ENCODE measurements at places on chromosomes 5 and 9. TPM values are rescaled to one million over a fixed set of nuclear protein-coding genes. Genes with fewer than 3 reads are reported as not detected.

DNA sequence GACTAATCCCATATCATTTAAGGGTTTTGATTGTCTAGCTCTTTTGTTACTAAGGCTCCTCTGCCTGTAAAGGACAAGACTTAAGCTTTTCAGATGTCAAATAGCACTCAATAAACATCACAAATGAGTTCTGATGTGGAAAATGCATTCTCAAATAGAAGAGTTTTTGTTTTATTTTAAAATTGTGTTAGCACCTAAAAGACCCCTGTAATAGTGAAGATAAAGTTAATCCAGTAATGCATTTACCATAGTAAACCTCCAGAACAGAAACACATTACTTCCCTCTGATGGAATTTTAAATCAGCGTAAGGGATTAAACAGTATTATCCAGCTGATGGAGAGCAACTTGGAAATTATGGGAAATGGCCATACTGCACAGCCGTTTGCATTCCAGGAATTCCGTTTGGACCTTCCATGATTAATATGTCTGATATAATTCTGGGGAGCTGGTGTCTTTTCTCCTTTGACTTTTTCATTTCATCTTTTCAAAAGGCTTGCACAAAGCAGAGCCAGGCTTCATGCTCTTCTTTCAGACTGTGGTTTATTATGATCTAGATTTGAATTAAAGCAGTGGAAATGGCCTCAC is 105.6 kb downstream of the PPP2R2B start:
- DNase-seq = no peak

GRCh38 chr5:169943026-169943425 is 37.3 kb downstream of the INSYN2B start:
- no peak for DNase-seq

Gene EIF4E1B
- not detected for total RNA-seq

- no peak for DNase-seq
Observed at GRCh38 chr9:113350937-113351336, 1.6 kb downstream of the BSPRY start.

DNA sequence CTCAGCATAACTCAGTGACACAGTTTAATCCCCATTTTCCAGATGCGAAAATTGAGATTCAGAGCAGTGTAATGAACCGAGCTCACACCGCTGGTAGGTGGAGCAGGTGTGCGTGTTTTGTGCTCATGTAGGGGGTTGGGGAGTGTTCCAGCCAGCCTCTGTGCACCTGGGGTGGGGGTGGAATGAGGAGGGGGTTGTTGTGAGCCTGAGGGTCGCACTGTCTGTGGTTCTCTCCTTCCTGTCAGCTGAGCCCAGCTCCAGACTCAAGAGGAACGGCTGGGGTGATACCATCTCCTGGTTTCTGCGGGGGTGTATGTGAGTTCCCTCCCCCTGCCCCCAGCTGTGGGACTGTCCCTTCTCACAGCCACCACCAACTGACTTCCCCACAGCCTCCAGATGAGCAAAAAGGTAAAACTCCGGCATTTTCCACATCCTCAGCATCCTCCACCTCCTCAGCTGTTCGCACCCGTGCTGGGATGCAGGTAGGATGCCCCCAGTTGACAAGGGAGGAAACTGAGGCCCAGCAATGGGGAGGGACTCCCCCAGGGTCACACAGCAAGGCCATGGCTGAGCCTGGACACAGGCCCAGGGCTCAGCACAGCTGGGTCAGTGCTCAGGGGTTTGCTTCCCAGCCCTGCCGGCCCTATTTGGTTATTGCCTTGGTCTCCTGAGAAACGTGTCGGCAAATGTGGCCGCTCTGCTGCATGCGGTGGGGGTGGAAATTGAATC is 2.1 kb downstream of the SH2D3C start:
- DNase-seq = no peak

Gene DAPK1
- total RNA-seq = 179 TPM

Gene HMMR
- total RNA-seq = 1.8 TPM

Gene ERCC8
- total RNA-seq = 5.7 TPM

DNA sequence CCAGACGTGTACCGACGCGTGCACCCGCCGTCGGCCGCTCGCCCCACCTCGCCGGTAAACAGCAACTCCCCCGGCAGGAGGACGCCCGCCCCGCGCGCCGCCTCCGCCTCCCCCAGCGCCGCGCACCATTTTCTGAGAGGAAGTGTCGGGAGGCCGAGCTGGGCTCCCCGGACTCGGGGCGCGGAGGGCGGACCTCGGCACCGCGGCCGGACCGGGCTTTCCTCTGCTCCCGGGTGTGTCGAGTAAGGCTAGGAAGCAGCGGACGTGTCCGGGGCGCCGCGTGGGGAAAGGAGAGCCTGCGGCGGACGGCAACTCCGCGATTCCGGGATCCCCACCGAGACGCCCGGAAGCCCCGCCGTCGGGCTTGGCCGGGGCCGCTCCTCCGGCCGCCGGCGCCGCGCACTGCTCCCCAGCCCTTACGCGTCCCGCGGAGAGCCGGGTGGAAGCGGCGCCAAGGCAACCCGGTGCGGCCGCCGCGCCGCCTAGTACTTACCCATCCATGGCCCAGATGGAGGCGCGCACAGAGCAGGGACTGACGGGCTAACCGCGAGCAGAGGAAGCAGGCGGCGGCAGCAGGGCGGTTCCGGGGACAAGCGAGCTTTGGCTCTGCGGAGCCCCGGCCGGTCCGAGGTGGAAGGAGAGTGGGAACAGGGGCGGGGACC is at the start of gene PTBP3:
TSS of gene PTBP3 (minus strand) at position 643 of the 662 bp plus-strand sequence. CDS start 35,754 bp downstream, outside the sequence.
- peak; percentile 72 for DNase-seq

Gene AMBP
- total RNA-seq = 1,366 TPM

Gene KIF27
- total RNA-seq = 7.9 TPM

GRCh38 chr5:52656569-52657246 is 131.0 kb upstream of the ITGA1 start:
- no peak for DNase-seq

Gene LIX1
- total RNA-seq = 0.17 TPM

GRCh38 chr5:122498163-122498562 is 186.1 kb downstream of the SNCAIP start:
- DNase-seq = no peak

DNA sequence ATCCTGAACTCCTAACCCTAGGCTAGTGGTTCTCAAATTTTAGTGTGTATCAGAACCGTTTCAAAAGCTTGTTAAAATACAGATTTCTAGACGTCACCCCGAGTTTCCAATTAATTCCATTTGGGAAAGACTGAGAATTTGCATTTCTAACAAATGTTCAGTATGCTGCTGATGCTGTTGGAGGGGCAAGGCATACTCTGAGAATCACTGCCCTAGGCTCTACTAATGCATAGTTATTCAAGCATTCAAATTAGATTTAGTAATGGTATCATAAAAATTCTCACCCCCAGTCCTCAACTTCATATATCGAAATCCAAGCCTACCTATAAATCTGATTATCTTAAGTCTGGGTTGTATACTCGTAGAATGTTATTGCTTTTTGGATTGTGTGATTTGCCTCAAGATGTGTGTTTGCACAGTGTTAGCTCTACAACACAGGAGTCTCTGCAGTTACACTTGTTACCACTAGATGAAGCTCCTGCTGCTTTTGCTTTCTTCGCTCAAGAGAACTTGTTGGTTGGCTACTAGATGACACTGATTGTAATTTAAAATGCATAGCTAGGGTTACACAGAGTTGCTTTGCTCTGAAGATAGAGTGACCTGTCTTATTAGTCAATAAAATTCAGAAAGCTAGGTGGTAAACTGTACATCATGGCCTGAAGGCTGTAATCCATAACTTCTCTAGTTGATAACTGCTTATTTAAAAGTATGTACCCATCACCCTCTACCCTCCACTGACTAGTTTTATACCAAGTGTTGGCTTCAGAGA is 7.5 kb upstream of the ERAP2 start:
- no peak for DNase-seq

DNA sequence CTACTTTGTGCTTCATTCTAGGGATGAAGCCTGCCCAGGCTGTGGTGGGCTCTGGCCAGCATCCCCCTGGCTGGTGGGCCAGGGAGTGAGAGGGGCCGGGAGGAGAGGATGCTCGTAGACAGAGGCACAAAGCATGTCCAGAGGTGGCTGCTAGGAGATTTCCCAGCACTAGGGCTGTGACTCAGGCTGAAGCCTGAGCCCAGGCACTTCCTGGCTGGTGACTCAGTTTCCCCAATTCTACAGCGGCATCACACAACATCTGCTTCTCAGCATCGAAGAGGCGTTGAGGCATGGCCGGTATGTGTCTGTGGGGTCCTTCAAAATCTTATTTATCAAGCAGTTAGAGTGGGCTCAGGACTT is 55.6 kb downstream of the DUSP1 start:
- DNase-seq = no peak

GRCh38 chr5:172107571-172107970 is 80.5 kb downstream of the STK10 start:
- no peak for DNase-seq

DNA sequence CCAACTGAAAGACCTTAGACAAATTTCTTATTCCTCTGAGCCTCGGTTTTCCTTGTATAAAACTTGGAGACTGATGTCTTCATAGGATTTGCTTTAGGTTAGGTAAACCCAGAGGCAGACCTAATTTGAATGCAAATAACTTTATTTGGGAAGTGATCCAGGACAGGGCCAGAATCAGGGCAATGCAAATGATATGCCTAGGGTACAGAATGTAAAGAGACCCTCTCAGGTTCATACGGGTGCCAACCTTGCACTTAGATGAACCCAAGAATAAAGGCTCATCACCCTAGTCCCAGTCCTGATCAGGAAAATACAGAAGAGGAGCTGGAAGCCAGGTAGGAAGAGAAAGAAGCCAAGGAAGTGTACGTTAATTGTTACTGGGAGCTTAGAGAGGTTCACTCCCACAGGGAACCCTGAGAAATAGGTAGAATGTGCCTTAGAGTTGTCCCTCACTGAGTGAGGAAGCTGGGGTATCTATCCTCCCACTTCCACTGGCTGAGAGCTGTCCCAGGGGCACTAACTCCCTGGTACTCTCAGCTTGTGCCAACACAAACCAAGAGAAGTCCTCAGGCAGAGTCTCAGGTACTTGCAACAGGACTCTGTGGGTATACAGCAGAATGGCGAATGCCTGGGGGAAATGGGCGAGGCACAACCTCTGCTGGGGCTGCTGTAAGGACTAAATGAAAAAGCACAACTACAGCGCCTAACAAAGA is 3.1 kb upstream of the HK3 start:
- DNase-seq = no peak

DNA sequence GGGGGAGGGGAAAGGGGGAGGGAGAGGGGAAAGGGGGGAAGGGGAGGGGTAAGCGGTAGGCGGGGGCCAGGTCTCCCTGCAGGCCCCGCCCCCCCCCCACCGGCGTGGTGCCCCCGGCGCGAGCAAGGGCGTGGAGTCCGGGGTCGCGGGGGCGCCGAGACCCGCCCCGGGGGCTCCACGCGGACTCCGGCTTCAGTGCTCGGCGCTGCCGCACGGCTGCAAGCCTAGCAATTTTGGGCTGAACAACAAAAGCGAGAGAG is 10.8 kb downstream of the C9orf50 start:
- no peak for DNase-seq

Gene SLC23A1
- 17.0 TPM for total RNA-seq

DNA sequence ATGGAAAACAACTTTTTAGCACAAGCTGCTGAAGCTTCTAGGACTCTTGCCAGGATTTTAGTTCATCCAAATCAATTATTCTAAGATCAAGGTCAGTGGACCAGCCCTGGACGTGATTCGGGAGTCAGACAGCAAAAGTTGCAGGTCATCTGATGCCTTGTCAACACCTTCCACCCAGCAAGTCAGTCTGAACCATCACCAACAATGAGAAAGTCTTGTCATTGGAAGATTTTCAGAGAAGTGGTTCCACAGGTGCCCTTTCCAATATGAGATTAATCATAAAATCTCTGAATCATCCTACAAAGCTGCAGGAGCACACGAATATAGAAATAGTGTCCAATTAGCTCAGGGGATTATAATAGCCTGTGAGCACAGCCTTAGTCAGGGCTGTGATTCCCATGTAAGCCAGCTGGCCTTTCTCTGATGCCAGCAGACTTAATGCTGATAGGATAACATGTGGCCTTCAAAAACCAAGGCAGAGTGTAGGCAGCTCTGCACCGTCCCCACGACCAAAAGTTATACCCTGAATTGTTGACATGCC is 445.0 kb upstream of the TRPC7 start:
- DNase-seq = no peak

- no peak for DNase-seq
Observed at GRCh38 chr5:138819081-138819480, 56.1 kb downstream of the LRRTM2 start.

GRCh38 chr9:35718721-35719511 is 13.1 kb downstream of the TLN1 start:
- no peak for DNase-seq

GRCh38 chr5:108271127-108271526 is 110.8 kb downstream of the FBXL17 start:
- DNase-seq = no peak

DNA sequence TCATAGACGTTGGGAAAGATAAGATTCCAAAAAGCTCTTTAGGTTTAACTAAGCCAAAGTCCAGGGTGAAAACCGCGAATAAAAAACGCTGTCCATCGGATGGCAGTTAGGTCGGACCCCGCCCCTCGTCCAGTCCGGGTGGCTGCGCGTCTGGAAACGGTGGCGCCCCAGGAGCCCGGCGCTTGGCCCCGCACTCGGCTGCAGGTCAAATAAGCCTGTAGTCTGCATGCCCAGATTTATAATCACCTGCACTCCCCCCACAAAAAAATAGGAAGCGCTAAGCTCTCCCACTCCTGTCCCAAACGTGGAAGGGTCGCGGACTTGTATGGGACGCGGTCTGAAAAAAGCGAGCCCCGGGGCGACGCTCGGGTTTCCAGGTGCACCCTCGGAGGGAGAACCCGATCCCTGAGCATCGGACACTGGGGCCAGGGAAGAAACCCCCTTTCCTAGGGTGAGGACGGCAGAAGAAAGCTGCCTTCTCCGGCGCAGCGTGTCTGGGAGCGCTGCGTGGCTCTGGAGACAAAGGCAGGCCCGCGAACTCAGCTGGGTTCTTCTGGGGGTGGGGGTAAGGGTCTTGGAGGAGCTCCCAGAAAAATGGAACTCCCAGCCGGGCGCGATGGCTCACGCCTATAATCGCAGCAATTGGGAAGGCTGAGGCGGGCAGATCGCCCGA is 923 bp upstream of the ZBTB5 start:
- DNase-seq = peak; percentile 59

Gene RHOBTB3
- 38.6 TPM for total RNA-seq

- no peak for DNase-seq
Observed at GRCh38 chr5:154466671-154467070, 11.4 kb downstream of the HAND1 start.

DNA sequence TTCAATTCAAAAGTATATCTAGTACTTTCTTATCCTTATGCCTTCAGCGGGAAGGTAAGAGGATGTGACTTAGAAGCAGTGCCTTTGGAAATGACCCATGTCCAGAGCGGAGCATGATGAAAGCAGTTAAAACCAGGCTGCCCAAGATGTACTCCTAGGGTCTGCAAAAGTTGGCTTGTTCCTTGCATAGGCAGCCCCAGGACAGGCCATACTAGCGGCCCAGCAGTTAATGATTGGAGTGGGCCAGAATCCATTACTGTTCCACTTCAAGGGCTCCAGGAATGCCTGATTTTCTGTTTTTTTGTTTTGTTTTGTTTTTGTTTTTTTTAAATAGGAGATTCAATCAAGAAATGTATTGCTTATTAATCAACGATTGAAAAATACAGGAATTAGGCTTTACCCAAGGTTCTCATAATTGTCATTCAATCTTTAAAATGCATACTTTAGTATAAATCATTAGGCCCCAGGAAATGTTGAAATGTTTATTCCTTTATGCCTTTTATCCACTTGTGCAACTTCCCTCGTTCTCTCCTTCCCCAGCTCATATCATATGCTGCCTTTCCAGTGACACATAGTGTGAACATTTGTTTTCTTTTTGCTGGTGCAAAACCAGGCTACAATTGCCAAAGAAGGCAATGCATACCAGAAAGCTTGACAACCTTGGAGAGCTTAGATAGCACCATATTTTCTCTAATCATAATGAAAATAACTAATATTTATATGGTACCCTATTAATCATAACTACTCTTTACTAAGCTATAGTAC is 190.8 kb downstream of the ARHGEF28 start:
- DNase-seq = no peak

GRCh38 chr5:168172760-168173223 is 118.7 kb upstream of the WWC1 start:
- no peak for DNase-seq
